ENCODE measurements at places on chromosomes 6 and 20.

DNA sequence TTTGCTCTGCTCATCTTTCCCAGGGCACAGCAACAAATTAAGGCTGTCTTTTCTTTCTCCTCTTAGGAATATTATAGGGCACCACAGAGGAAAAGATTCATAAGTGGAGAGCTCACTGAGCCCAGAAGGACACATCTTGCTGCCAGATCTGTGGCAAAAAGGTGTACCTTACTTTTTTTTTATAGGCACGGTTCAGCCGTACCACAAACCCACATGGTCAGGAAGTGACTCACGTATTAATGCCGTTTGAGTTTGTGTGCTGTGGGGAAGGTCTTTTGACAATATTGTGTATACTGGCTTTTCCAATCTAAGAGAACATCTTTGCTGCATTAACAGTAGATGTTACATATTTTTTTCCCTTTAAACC is 28.4 kb downstream of the PAQR8 start:
- peak; percentile 37 for DNase-seq

GRCh38 chr6:73969971-73970970 is 274.3 kb downstream of the CD109 start:
- no peak for DNase-seq

DNA sequence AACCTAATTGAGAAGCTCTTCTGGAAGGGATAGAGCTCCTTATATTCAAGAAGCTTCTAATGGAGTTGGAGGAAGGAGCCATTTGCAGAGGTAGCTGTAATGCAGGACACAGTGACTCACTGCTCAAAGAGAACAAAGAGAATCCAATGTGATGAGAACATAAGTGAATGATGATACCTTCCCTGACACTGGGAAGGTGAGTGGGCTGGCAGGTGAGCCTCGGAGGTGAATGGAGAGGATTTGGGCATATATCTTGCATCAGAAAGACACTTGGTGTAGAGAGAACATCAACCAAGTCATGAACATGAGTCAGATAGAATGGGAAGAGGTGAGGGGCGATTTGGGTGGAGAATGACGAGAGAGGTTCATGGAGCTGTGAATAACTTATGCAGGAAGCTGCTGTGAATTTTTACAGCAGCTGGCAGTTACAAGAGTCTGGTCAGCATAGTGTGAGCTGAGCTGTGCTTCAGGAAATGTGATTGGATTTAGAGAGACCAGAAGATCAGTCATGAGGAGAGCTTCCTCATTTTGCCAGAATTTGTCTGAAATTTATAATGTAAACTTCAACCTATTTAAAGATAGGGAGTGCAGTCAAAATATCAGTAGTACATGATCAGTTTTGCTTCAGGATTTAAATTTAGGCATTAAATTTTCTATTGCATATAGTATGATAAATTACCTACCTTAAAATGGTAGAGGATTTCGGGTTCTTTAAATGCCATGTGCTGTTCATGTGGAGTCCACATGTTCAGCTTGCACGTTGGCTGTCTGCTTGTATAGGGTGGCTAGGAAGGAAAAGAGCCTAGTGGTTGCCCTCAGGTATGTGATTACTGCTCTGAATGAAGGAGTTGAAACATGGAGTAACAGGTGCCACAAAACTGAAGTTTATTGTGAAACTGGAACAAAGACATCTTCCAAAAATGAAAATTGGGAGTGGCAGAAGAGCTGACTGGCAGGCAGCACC is 59.2 kb upstream of the KIF25 start:
- DNase-seq, result no peak

DNA sequence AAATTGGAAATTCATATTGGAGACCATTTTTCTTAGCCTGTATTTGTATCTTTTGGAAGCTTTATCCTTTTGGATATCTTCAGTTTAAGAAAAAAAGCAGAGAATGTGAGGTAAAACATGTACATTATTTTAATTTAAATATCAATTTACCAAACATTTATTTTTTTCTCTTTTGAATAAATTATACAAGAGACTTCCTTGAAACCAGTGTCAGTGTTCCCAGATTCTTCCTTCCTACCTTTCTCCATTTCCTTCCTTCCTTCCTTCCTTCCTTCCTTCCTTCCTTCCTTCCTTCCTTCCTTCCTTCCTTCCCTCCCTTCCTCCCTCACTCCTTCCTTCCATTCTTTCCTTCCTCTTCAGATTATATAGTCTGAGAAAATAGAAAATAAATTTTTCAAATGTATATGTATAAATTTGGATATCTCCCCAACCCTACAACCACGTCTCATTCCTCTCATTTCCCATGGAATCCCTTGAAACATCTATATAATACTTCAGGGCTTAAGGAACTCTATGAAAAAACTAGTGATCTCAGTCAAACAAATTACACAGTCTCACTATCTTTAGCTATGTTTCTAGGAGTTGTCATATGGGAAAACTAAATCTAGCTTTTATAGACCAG is 528.4 kb downstream of the GRIK2 start:
- DNase-seq, result no peak

- no peak for DNase-seq
Observed at GRCh38 chr6:98787961-98788360, 46.4 kb upstream of the POU3F2 start.

GRCh38 chr6:52209770-52210169 is 23.6 kb downstream of the IL17A start:
- DNase-seq, result no peak

DNA sequence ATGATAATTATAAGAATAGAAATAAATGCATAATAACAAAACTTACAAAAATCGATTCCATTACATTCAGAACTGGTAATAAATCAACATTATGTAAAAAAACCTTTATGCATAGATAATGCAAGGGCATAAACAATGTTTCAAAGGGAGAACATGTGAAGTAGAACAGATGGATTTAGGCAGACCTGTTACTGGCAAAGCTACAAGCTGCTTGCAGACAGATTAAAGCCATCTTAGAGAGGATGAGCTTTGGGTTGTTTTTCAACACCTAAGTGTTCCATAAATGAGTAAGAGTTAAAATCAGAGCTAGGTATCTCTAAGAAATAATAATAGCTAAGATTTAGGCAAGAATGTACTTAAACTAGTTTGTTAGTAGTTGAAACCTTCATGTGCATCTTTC is 37.2 kb downstream of the SNAP25 start:
- no peak for DNase-seq

DNA sequence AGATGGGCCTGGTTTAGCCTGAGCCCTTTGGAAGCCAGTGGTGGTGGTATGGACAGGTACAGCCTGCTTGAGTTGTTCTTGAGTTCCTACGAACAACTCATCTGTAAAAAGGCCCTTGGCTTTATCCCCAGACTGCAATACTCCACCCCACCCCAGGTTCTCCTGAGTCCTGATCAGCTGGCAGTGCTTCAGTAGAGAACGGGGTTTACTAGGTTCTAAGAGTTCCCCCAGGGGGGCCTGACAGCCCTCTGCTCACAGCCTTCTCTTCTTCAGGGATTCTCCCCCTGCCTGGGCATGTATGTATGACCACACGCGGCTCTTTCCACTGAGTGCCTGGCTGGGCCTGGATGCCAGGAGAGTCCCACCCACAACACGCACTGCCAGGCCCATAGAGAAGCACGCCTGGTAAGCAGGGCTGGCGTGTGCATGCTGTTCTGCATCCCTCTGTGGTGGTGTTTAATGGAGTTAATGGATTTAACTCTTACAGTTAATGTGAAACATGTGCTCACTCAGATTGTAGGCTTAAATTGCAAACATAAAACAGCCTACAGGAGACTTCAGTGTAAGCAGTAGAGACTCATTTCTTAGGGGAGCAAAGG is 44.3 kb upstream of the SLC4A11 start:
- no peak for DNase-seq

DNA sequence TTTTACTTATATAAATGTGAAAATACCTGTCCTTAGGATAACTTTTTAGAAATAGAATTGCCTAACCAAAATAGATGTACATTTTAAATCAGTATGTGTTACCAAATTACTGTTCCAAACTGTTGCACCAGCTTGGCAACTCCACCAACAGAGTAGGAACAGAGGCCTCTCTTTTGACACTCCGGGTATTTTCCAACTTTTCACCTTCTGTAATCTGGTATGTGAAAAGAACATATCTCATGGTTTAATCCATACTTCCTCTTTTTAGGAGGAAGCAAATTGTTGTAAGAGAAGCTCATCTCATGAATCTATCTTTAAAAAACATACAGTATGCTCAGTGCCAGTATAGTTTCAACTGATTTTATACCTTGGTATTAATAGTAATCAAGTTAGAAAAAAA is 24.9 kb downstream of the RNF144B start:
- DNase-seq, result no peak

GRCh38 chr6:90168693-90169131 is 127.9 kb downstream of the BACH2 start:
- no peak for DNase-seq

DNA sequence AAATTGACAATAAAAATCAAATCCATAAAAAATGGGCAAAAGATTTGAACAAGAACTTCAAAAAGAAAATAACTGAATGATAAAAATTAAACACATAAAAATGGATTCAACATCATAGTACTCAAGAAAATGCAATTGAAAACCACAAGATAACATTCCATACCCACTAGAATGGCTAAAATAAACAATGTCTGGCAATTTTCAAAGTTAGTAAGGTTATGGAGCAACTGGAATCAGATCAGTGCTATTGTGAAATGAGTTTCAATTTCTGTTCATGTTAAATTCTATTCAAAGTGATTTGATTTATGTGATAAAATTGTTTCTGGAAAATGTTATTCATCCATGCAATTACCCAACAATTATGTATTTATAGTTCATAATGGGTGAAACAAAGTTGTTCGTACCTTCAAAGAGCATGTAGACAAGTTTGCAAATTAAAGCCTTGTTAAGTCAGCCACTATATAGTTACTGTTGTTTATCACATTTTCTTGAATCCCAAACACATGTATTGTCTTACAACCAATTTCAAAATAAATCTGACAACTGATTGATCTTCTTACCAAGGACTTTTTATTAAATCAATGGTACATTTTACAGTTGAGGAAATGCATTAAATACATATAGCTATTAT is 151.5 kb upstream of the CENPW start:
- DNase-seq, result no peak

GRCh38 chr6:21847711-21848480 is 254.3 kb downstream of the SOX4 start:
- no peak for DNase-seq

DNA sequence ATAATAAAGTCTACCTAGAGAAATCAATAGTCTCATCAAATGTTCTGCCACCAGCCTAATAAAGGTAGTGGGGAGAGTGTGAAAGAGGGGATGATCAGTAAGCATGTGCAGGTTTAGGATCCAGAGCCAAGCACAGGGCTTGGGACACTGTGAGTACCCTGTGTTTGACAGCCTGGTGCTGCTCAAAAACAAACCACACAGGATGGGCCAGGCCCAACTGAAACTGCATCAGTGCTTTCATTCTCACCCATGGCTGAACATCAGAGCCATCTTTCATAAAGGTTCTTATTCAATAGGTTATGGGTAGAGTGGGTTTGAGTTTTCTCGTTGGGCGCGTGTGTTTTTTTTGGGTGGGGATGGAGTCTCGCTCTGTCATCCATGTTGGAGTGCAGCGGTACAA is 87.3 kb upstream of the NHSL1 start:
- DNase-seq, result no peak

DNA sequence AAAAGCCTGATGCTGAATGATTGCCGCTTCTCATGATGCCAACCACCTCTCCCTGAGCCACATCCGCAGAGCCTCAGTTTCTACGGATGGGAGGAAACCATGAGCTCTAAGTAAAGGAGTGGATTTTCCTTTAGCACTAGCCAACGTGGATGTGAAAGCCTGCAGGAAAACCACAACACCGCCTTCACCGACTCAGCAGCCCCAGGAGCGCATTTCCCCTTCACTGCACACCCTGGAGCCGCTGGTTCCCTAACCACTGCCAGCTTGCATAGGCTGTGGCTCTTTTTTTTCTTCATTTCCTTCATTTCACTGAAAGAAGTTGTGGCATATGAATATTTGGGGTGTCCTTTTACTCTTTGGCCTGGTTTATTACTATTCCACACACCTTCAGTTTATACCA is 50.5 kb upstream of the SSTR4 start:
- DNase-seq, result no peak

DNA sequence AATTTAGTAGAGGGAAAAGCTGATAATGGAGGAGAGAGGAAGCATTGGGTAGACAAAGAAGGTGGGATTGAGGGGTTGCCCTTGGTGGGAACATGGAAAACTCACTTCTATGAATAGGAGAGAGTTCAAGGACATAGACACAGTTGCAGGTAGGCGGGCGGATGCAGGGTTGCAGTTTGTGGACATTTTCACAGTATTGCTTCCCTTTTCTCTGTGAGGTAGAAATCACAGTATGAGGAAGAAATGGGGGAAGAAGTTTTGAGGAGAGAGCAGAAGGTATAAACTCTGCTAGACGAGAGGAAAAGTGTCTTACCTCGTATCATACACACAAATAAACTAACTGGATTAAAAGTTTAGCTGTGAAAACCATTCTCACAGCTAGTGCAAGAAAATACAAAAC is 200.7 kb upstream of the ECI2 start:
- no peak for DNase-seq

- DNase-seq, result no peak
Observed at GRCh38 chr6:116034327-116034726, 26.4 kb downstream of the FRK start.

DNA sequence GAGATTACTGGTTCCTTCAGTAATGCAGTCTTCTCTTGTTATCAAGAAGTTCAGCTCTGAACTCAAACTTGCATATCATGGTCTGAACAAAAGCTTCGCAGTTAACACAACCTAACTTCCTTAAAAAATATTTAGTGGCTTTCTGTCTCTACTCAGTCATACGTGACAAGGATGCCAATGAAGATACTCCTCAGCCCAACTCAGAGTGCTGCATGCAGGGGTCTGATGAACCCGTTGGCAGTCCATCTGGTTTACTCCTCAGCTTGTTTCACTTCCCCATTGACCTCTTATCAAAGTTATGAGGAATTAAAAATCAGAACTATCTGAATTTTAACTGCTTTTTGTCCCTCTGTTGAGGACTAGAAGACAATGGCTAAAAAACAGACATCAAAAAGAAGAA is 56.6 kb upstream of the RIN2 start:
- DNase-seq, result no peak

DNA sequence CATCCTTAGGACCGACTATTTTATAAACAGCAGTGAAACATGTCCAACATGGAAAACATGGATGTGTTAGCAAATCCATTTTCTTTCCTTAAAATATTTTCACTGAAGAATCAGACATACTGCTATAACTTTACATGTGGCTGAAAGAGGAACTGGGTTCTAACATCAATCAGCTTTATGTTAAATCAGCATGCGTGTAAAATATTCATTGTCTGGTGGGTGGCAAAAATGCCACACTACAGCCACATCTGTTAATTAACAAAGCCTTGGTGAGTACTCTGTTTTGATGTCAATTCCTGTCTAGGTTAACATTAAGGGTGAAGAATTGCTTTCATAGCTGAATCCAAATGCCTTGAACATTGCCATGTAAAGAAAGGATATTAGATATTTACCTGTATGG is 222.6 kb upstream of the CEP162 start:
- no peak for DNase-seq

DNA sequence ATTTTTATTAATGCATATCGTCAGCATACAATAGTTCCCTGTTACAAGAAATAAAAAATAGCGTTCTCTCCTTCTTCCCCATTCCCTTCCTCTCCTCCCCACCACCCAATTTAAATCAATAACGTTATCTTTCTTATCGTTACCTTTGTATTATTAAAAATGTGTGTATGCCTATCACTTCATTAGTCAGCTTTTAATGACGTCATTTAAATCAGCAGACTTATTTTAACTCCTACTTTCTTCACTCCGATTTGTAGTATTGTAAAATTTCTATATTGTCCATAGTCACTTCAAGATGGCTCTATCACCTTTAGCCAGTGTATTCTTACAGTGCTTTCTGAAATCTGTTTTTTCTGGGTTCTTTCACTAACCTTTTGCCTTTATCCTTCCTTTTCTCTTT is 89.1 kb downstream of the MKKS start:
- DNase-seq, result no peak
